ENCODE measurements at places on chromosomes 12 and 14. TPM values are rescaled to one million over a fixed set of nuclear protein-coding genes. Genes with fewer than 3 reads are reported as not detected.

MIPOL1 gene
- total RNA-seq = 6.1 TPM

DAO gene
- total RNA-seq = not detected

TMEM179 gene
- total RNA-seq = not detected

SLC22A17 gene
- total RNA-seq = 0.22 TPM

DEPDC4 gene
- total RNA-seq = 0.20 TPM

SRRM4 gene
- not detected for total RNA-seq

SLC25A21 gene
- total RNA-seq = 0.87 TPM

SRSF5 gene
- 117 TPM for total RNA-seq

LRCOL1 gene
- 2.2 TPM for total RNA-seq

CACNA1C gene
- total RNA-seq = 0.44 TPM

ATN1 gene
- 3.9 TPM for total RNA-seq

PPP2R5C gene
- total RNA-seq = 59.7 TPM

DBX2 gene
- total RNA-seq = not detected

CBLN3 gene
- total RNA-seq = 0.20 TPM

TMEM253 gene
- total RNA-seq = not detected

NINJ2 gene
- 0.79 TPM for total RNA-seq

RNFT2 gene
- 0.60 TPM for total RNA-seq

KRT5 gene
- not detected for total RNA-seq

OR4K2 gene
- not detected for total RNA-seq

DNAJC22 gene
- 0.87 TPM for total RNA-seq

Measured in lung microvascular endothelial cell (primary cell).